ENCODE measurements at places on chromosomes 2 and 18.

GRCh38 chr2:36459725-36460137 is 104.2 kb downstream of the CRIM1 start:
- no peak for DNase-seq

GRCh38 chr2:137968477-137969417 is 4.5 kb downstream of the HNMT start:
- DNase-seq, result no peak

DNA sequence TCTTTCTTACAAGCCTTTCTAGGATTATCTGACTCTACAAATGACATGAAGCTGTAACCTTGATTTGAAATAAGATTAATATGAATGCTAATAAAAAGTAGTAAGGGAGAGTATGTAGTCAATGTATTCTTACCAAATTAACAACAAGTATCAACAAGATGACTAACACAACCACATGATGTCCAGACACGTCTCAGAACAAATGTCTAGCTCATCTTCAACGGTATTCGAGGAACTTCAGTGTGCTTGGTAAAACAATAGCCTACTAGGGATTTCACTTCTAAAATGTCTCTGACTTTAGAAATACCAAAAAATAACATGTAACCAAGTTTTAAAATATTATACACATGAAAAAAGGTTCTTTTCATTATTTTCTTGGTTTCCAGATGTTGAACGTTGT is 3.4 kb downstream of the HDLBP start:
- DNase-seq, result no peak

DNA sequence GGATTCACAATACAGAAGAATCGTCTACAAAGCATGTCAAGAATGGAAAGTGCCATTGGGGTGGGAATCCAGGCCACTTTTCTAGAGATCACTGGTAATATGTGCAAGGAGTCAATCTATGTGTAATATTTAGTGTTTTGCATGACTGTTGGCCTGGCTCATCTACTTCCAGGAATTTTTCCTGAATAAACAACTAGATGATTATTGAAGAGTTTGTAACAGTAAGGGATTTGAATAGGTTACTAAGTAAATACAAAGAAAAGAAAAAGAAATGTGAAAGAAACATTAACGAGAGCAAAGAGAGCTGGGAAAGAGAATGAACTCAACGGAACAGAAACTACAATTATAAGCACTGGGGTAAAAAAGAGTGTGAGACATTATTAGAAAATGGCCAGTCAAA is 406.0 kb downstream of the TGIF1 start:
- DNase-seq, result no peak

- DNase-seq, result no peak
Observed at GRCh38 chr2:210366675-210367080, 51.7 kb upstream of the MYL1 start.

- no peak for DNase-seq
Observed at GRCh38 chr2:691821-692761, 14.9 kb upstream of the TMEM18 start.

GRCh38 chr2:38421274-38422056 is 44.4 kb upstream of the ATL2 start:
- DNase-seq, result no peak
